Inflammatory macrophage (primary cell): ENCODE measurements at places on chromosomes 2 and 18.
A peak's percentile ranks its signal among the peaks of the same experiment; 100 is the strongest.

- DNase-seq: no peak
Observed at GRCh38 chr2:45083175-45083574, 73.9 kb upstream of the SIX2 start.

GRCh38 chr2:24403168-24403831 lies 43.0 kb upstream of the ITSN2 start:
- DNase-seq: no peak

DNA sequence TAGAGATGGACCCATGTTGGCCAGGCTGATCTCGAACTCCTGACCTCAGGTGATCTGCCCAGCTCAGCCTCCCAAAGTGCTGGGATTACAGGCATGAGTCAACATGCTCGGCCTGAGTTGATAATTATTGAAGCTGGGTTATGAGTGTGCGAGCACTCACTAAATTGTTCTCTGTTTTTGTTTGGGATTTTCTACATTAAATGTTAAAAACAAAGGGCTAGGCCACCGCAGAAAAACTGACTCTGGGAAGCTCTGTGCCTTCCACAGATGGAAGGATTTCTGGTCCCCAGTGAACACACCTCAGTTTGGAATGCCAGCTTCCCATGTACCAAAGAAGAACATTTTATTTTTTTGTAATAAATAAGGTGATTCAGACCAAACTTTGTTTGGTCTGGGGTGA lies 83.0 kb downstream of the XRCC5 start:
- no peak for DNase-seq

DNA sequence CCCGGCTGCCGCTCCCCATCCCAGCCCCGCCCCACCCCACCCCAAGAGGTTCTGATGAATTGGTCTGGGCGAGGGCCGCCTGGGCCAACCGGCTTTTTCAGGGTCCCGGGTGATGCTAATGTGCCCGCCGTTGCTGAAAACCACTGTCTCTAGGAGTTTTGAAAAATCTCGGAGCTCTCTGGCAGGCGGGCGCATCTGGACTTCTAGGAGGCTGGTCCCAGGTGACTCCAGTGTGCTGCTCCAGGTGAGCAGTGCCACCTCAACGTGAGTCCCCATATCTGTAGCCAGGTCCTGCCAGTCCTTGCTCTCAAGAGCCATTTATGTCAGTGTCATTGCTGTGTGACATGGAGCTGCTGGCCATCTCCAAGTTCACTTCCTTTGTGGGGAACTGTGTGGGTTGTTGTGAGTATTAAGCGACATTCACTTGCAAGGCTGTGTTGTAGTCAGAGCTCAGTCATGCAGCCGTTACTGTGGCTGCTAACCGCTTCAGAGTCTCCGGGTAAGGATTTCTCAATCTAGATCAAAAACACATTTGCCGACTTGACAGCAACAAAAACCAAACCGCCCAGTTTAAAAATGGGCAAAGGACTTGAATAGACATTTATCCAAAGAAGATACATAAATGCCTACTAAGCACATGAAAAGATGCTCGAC lies at the start of gene RFX8:
TSS of gene RFX8 (minus strand) at position 382 of the 654 bp plus-strand sequence. CDS start 8,264 bp downstream, outside the sequence.
- DNase-seq: peak; percentile 97

DNA sequence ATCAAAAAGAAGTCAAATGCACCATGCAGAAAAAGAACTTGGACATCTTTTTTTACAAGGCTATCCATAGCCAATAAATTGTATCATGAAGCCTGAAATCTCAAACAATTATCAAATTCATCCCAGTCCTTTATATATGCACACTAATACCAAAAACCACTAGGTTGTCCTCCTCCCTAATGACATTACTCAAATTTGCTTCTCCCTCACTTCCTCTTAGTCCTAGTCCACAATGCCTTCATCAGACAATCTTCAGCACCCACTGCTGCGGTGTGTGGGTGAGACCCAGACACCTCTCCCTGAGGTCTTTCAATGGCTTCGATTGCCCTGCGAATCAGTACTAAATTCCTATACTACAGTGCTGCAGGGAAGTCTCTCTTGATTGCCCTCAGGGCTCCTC lies 58.1 kb downstream of the CLASP1 start:
- peak; percentile 7 for DNase-seq

- DNase-seq: no peak
Observed at GRCh38 chr2:28748176-28748575, 3.5 kb upstream of the PPP1CB start.

GRCh38 chr18:79600141-79600540 lies 79.5 kb upstream of the CTDP1 start:
- no peak for DNase-seq

DNA sequence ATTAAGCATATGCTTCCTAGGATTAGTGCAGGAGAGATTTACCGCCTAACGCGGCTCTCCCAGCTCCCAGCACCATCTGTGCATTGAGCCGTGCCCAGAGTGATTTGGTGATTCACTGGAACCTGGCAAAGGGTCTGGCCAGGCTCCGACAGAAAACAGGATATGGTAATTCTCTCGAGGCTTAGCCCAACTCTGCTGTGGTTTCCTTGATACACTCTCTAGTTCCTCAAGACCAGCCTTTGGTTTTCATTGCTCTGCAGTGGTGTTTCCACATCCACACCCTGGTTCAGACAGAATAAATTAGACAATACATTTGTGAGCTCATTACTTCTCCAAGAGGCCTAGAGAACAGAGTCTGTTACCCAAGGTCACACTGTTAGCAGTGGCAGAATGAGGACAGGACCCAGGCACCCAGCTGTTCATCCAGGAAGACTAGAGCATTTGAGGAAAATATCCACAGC lies 23.0 kb upstream of the SMAD2 start:
- peak; percentile 98 for DNase-seq

GRCh38 chr2:157572725-157573124 lies 55.9 kb downstream of the ACVR1C start:
- no peak for DNase-seq

- no peak for DNase-seq
Observed at GRCh38 chr2:128619471-128620325, 301.0 kb upstream of the HS6ST1 start.

- peak; percentile 18 for DNase-seq
Observed at GRCh38 chr2:111994042-111994441, 61.0 kb upstream of the TMEM87B start.

DNA sequence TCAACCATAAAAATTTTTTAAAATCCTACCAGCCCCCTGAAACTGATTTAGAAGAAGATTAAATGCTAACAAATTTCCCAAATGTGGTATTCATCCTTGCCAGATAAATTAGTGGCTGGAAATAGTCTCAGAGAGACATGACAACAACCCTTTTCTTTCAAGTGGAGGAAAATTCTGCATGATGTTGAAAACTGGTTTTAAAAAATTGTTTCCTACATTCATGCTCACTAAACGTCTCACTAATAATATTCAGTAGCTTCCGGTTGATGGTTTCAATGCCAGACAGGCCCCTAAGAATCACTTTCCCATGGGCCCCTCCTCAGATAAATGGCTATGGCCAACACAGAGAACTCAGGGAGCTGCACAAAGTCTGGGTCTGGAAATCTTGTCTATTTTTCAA lies 43.2 kb downstream of the NCKAP5 start:
- no peak for DNase-seq

- DNase-seq: no peak
Observed at GRCh38 chr2:109597283-109597682, 16.5 kb downstream of the SEPTIN10 start.

DNA sequence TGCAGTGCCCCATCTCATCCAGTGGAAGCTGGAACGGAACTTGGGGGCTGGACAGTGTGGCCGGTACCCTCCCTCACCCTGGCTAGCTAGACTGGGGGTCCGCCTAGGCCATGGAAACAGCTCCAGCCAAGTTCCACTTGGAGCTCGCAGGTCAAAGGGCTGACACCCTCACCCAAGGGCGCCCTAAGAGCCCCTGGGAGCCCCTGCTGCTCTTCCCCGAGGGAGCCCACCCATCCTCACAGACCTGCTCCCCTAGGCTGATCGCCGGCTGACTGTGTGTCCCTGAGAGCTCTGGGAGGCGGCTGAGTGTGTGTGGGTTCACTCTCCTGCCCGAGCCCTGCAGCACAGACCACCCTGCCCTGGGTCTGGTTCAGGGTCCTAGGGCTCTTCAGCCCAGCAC lies 118.2 kb upstream of the OTOS start:
- no peak for DNase-seq

GRCh38 chr2:190583507-190584337 lies 49.2 kb upstream of the NEMP2 start:
- no peak for DNase-seq

- no peak for DNase-seq
Observed at GRCh38 chr2:201006704-201007103, 43.2 kb upstream of the ORC2 start.

- DNase-seq: peak; percentile 69
Observed at GRCh38 chr18:63162271-63163014, 157.1 kb downstream of the BCL2 start.

DNA sequence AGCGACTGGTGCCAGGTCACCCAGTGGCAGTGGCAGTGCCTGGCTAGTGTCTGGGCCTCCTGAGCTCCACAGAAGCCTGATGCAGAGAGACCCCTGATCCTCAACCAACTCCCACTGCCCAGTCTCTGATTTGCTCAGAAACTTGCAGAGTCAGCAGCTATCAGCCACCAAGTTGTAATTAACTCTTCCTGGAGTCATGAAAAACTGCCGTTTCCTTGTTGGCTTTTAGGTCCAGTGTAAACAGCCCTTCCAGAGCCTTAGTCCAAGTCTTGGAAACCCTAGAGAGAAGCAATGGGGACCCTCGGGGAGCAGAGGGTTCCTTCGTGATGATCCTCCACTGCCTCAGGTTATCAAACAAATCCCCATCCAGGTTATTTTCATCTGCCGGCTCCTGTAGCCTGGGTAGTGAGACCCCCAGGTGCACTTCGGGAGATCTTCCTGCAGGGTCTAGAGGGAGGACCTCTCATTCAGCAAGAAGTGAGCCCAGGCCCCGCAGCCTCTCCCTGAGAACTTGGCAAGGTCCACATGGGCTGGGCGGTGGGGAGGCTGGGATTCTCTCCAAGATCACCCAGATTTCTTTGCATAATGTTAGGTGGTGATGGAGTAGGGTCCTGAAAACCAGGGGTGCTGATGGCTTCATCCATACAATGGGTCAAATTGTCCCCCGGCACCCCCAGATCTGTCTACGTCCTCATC lies 137.7 kb upstream of the HDAC4 start:
- no peak for DNase-seq

DNA sequence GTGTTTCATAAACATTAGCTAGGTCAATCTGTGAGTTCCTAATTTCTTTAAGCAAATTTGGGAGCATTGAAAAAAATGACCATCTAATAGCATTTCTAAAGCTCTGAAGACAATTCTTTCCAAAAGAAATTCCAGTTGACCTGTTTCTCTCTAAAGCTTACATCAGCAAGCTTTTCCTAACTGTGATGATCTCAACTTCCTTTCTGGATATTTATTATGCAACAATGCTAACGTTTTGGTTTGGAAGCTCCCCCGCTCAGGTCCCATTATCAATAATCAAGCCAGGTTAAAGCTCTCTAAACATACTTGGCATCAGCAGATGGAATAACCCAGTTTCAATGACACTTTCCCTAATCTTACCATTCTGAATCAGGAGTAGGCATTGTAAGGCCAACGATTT lies 196.3 kb upstream of the TANK start:
- no peak for DNase-seq

DNA sequence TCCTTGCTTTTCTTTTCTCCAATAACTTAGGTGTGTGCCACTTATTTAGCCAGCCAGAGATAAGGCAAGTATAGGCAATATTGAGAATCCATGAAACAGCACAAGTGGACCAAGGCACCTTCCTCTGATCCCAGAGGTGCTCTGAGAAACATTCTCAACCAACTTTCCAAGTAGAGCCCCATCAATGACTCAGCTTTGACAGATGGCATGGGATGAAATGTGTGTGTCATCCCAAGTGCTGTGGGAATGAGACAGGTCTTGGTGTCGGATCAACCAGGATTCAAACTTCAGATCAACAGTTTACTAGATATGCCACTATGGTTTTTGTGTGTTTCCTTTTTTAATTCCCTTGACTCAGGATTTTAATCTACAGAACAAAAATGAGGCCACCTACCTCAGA lies 164.0 kb downstream of the GRB14 start:
- DNase-seq: no peak
